Stimulated activated CD4-positive, alpha-beta T cell treated with anti-CD3 and anti-CD28 coated beads, Interleukin-4, amount 100 ng/mL, for 4 hours (primary cell): ENCODE measurements at places on chromosomes 12 and 14.

DNA sequence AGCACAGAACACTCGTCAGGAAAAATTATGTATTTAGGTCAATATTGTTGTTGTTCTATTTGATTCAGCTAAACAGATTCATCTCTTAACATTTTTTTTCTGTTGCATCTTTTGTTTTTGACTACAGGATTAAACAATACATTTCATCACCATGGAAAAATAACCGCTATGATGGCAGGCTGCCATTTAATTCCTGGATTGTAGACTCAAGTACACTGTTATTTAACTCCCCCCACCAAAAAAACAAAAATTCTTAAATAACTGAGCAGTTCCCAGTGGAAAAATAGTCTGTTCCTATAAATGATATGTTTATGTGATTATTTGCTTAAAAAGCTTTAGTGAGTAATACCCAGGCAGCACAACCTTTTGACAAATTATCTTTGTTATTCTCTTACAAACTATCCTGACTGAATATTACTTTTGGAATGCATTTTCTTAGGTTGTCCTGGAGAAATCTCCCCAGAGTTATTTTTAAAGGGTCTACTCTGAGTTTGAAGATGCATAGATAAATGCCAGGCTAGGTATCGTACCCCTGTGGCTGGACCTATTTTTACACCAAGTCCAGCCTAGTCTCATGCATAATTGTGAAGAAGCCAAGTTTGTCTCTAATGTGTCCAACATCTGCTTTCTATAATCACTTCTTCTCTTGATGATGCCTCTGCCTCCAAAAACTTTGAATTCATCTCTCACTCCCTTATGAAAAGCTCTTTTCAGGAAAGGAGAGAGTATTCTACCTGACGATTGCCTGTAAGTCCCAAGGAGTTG is 3.7 kb downstream of the KERA start:
- DNase-seq: no peak

GRCh38 chr14:73797543-73798265 is 53.9 kb upstream of the PTGR2 start:
- DNase-seq: no peak

DNA sequence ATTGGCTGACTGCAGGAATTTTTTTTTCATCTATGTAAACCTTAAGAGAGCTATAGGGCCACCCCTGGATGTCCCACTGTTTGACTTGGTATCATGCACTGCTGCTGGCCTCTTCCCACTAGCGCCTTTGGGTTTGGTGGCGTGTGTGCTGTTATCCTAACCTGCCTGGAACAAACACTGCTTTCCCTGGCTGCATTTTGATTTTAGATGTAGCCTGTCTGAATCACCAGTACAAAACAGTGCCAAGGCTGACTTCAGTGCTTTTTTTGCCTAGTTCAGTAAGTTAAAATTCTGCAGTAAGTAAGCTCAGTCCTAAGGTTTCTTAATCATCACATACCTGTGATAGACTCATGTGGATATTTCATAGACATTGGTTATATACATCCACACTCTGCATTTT is 99.2 kb downstream of the EML1 start:
- DNase-seq: no peak

DNA sequence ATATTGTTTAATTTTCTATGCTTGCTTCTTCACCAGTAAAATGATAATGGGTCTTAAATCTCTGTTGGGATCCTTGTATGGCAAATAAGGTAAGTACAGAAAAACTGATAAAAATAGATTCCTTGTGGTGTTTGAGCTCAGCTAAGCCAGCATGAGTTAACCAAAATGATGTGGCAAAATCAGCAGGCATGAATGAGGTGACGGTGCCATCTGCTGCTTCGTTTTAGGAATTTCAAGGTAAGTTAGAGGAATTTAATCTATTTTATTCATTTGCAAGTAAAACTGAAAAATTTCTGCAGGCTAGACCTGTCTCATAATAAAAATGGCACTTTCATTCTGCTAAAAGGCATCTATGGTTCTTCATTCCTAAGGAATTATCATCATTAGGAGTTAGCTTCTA is 10.0 kb upstream of the CLEC7A start:
- peak; percentile 16 for DNase-seq

DNA sequence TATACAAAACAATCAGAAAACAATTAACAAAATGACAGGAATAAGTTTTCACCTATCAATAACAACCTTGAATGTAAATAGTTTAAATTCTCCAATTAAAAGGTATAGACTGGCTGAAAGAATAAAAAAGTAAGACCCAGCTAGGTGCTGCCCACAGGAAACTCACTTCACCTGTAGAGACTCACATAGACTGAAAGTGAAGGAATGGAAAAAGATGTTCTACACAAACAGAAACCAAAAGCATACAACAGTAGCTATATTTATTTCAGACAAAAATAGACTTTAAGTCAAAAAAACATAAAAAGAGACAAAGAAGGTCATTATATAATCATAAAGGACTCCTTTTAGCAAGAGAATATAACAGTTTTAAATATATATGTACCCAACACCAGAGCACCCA is 152.4 kb upstream of the PWP1 start:
- no peak for DNase-seq

DNA sequence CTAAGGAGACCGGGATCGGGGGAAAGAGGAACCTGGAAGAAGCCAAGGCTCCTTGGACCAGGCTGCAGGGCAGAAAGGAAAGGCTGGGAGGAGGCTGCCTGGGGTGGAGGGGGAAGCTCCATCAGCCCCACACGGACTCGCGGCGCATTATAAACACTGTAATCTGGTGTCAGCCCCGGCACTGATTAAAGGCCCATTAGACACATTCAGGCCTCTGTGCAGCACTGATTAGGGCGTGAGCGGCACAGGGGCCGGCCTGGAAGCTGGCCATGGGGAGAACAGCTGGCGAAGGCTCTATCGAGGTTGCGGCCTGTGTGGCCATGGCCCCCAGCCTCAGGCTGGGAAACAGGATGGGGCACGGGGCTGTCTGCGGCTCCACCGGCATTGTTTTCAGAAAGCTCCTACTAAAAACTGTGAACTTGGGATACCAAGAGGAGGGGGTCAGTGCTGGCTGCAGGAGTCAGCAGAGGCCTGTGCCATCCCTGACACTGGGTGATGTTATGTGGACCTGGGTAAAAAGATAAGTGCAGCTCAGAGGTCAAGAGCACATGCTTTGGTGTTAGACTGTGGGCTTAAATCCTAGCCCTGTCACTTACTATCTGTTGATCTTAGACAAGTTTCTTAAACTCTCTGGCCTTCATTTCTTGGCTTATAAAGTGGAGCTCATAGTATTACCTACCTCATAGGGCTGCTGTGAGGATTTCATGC is 10.6 kb downstream of the ACVRL1 start:
- DNase-seq: no peak

DNA sequence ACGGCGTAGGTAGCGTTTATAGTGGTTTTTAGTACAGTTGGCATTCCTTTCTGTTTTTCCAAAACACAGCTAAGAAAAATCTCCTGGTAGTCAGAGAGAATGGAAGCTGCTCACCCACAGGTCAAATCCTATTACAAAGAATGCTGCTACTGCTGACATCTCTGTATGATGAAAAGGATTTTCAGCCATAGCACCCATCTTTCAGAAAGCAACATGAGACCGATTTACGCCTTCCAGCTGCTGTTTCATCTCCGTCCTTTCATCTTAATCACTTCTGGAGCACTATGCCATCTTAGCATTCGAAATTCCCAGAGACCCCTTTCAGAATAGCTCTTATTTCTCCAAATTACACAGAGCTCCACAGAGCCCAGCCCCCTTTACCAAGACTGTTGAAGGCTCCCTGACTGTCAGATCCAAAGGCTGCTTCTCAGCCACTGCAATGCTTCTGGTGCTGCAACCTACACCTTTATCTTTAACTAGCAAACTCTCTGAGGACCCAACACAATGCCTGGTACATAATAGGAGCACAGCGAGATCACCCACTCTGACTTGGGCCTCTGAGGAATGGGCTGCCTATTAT is 211.8 kb downstream of the NEDD1 start:
- DNase-seq: no peak
